ENCODE measurements at places on chromosomes 6 and 20.

- DNase-seq: no peak
Measured at GRCh38 chr20:42274986-42275385, 656.8 kb upstream of the CHD6 start.

GRCh38 chr6:8066108-8066507 lies 1.9 kb upstream of the BLOC1S5 start:
- no peak for DNase-seq

GRCh38 chr20:24798930-24799705 lies 150.0 kb upstream of the CST7 start:
- no peak for DNase-seq

DNA sequence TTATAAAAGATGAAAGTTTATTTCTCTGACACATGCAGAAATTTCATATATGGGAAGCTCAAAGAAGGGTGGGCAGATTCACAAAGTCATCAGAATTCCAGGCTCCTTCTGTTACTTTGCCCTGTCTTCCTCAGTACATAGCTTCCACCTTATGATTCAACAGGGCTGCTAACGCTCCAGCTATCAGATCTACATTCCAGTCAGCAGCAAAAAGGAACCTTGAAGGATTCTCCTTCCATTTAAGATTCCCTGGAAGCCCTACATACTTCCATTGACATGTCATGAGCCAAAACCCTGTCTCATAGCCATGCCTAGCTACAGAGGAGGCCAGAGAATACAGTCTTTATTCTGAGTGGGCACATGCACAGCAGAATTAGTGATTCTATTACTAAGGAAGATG lies 103.3 kb downstream of the NCR2 start:
- no peak for DNase-seq

DNA sequence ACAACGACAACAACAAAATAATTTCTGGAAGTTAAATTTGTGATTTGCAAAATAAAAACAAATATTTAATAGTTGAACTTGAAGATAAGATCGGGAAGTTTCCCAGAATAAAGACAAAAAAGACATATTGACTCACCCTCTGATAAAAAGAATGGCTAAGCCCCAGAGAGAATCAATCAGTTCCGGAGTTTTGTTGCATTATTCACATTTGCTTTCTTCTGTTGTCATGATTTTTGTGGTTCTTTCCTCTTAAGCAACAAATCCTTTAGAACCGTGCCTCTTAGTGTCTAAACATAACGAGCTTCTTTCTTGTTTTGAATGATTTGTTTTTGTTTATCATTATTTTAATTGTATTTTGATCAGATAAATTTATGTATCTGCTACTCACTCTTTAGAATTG lies 337.7 kb upstream of the PRND start:
- DNase-seq: no peak

- DNase-seq: no peak
Measured at GRCh38 chr20:55153001-55153645, 677.7 kb downstream of the DOK5 start.

GRCh38 chr20:47672166-47672565 lies 113.1 kb downstream of the SULF2 start:
- no peak for DNase-seq

- peak; percentile 30 for DNase-seq
Measured at GRCh38 chr20:45933266-45934045, 1.0 kb upstream of the PCIF1 start.

DNA sequence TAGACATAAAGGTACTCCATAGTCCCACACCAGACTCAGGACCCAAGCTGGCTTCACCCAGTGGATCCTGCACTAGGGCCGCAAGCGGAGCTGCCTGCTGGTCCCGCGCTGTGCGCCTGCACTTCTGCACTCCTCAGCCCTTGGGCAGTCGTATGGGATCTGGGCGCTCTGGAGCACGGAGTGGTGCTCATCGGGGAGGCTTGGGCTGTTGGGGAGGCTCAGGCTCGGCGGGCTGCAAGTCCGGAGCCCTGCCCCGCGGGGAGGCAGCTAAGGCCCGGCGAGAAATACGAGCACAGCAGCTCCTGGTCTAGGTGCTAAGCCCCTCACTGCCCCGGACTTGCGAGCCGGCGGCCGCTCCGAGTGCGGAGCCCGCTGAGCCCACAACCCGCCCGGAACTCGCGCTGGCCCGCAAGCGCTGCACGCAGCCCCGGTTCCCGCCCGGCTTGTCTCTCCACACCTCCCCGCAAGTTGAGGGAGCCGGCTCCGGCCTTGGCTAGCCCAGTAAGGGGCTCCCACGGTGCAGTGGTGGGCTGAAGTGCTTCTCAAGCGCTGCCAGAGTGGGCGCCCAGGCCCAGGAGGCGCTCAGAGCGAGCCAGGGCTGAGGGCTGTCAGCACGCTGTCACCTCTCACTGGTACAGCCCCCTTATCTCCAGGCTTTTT lies 33.4 kb upstream of the GCNT2 start:
- no peak for DNase-seq

GRCh38 chr20:16299897-16300296 lies 273.4 kb downstream of the KIF16B start:
- no peak for DNase-seq

GRCh38 chr20:34709831-34710567 lies 5.9 kb downstream of the TP53INP2 start:
- peak; percentile 39 for DNase-seq

GRCh38 chr20:49808753-49809152 lies 3.9 kb upstream of the SLC9A8 start:
- no peak for DNase-seq

GRCh38 chr6:43838276-43839036 lies 68.4 kb downstream of the VEGFA start:
- no peak for DNase-seq

GRCh38 chr6:4809999-4810918 lies 34.1 kb downstream of the CDYL start:
- no peak for DNase-seq

GRCh38 chr20:35734374-35734773 lies 7.7 kb downstream of the RBM39 start:
- DNase-seq: no peak

- no peak for DNase-seq
Measured at GRCh38 chr6:47348316-47348863, 38.7 kb upstream of the TNFRSF21 start.

GRCh38 chr6:100446115-100447080 lies 18.3 kb downstream of the SIM1 start:
- no peak for DNase-seq
